OCI-M1 (cell line): ENCODE measurements at places on chromosomes 7 and 10.

- peak; percentile 12 for DNase-seq
Measured at GRCh38 chr10:85612378-85612775, 754.2 kb downstream of the GRID1 start.

- DNase-seq: no peak
Measured at GRCh38 chr7:150357270-150357669, 11.4 kb upstream of the REPIN1 start.

DNA sequence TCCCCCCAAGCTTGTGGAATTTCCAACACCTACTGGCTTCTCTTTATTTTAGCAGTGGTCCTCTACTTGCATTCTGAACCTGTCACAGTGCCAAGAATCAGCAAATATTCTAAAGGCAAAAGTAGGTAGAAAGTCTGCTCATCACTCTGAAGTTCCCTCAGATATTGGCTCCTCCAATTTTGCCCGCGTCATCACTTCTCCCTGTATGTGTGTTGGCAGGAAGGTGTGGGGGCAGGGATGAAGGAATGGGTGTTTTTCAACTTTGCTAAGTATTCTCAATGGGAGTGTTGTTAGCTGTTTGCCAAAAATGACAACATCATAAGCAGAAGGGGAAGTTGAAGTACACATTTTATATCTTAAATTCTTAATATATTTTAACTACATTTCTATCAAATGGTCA is 226.2 kb downstream of the POLR1F start:
- no peak for DNase-seq

GRCh38 chr7:1026721-1027161 is 17.6 kb upstream of the GPR146 start:
- DNase-seq: no peak

DNA sequence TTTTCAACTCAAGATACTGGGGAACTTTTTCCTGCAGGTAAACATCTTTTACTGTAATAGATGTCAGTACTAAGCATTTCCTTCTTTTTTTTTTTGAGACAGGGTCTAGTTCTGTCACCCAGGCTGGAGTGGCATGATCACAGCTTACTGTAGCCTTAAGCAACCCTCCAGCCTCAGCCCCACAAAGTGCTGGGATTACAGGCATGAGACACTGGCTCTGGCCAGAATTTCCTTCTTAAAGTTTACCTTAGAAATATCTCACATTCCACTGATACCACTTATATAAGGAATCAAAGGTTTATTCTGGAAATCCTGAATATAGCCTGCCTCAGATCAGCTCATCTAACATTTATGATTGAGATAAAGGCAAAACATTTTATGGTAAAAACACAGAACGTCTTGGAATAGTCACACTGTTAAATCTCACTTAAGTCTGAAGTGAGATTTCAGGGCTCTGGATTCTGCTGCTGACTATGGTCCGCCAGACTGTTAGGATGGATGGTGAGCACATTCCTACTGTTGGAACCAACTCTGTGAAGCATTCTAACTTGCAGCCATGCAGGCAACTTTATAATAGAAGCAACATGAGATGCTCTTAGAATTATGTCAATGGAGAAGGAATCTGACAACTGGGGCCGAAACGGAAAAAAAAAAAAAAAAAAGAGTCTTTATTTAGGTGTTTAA is 151.9 kb downstream of the ZMYND11 start:
- no peak for DNase-seq

DNA sequence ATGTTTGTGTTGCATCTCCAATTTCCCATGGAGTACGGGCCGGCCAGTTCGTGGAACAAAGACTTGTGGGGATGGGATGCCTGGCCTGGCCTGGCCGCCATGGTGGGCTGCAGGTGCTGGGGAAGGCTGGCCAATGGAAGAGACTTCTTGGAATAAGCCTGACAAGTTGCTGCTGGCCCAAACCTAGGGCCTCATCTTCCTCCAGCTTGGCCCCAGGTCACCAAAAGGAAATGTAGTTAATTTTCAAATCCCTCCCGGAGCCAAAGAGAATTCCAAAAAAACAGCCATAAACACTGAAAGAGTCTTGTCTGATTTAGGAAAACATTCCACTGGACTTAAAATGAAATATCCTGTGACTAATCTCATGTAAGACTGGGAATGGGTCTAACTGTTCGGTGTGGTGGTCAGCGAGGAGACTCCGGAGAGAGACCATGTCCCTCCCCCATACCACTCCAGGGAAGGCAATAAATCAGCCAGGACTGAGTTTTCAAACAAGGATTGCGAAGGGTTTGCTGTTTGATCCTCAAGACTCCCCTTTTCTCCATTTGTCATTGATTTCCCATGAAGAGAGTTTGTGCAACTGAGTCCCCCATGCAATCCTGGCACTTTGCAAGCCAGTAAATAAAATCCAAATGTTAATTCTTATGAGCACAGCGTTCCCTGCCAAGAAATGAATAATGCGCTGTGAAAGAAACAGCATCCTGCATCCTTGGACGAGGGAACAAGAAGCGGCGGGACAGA is 128.7 kb upstream of the HABP2 start:
- DNase-seq: no peak
